Activated CD8-positive, alpha-beta memory T cell treated with anti-CD3 and anti-CD28 coated beads for 1 hour (primary cell): ENCODE measurements at places on chromosomes 16 and 17.

- no peak for DNase-seq
These were observed 134.7 kb upstream of the ELAC2 start for GRCh38 chr17:13152501-13152900.

DNA sequence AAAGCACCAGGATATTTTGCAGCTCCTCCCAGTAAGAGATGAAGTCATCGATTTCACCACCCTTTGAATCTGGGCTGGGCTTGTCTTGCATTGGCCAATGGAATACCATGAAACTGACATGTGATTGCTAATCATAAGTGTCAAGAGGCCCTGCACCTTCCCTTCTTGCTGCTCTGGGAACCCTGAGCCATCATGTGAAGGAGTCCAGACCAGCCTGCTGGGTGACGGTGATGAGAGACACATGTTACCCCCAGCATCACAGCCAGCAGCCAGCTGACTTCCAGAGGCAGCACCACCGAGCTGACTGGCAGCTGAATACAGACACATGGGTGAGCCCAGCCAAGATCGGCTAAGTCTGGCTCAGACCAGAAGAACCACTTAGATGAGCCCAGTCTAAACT is 43.6 kb upstream of the CACNG4 start:
- DNase-seq: no peak

DNA sequence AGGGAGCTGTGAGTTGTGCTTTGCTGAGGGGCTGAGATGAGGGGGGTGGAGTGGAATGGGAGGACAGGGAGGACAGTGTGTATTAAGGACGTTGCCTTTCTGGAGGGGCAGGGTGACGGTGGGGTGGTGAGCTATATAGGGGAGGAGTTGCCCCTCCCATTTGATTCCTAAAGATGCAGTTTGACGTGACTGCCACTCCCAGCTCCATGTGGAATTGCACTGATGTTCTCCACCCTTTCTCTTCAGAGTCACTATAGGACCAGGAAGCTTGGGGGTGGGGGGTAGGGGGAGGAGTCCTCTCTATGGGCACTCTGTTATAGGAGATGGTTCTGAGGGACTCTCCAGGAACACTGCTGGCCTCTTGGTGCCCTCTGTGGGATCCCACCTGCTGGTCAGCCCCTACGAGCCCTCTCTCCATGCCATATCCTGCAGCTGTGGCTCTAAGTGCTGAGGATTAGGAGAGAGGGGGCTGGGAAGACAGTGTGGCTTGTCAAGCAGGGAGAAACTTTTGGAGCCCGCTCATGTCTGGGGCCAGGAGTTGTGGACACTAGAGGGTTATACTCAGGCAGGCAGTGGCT is 3.8 kb upstream of the NGFR start:
- DNase-seq: no peak

GRCh38 chr16:82695806-82696205 is 69.0 kb downstream of the CDH13 start:
- no peak for DNase-seq

DNA sequence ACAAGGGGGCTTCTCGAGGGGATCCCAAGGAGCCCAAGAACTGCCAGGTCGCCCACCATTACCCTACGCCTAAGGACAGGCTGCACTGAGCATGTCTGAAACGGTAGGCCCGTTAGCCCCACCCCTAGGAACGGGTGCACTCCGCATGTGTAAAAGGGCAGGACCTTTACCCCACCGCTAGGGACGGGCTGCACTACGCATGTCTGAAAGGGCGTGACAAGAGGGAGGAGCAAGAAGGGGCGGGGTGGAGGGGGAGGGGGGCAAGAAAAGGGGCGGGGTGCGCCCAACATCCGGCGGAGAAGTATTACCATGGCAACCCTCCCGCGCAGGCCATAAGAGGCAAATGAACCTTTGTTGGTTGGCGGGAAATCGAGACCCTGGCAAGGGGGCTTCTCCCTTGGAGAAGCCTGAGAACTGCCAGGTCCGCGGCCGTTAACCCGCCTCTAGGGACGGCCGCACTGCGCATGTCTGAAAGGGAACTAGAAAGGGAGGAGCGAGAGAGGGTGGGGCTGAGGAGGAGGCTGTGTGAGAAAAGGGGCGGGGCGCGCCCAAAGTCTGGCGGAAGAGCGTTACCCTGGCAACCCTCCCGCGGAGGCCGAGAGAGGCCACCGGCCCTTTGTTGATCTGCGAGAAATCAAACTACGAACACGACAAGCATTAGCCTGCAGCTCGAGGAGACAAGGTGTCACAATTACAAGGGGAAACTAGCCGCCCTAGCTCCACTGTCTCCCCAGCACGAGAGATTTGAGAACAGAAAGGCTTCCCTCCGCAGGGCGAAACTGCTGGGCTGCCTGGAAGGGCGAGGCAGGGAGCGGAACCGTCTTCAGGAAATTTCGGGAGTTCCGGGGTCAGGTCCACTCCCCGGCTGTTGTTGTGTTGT is 2046.8 kb downstream of the TP53TG3F start:
- no peak for DNase-seq

- DNase-seq: no peak
These were observed 18.6 kb upstream of the COL1A1 start for GRCh38 chr17:50219939-50220465.

DNA sequence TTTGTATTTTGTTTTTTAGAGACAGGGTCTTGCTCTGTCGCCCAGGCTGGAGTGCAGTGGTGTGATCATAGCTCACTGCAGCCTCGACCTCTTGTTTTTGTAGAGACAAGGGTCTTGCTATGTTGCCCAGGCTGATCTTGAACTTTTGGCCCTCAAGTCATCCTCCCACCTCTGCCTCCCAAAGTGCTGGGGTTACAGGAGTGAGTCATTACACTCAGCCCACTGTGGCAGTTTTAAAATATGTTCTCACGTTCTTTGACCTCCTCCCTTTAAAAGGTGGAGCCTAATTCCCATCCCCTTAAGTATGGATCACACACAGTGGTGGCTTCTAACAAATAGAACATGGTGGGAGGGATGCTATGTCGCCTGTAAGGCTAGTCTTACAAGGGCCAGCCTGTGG is 67.7 kb downstream of the ZDHHC7 start:
- no peak for DNase-seq

- DNase-seq: no peak
These were observed 6.8 kb downstream of the CDK10 start for GRCh38 chr16:89693289-89693731.

DNA sequence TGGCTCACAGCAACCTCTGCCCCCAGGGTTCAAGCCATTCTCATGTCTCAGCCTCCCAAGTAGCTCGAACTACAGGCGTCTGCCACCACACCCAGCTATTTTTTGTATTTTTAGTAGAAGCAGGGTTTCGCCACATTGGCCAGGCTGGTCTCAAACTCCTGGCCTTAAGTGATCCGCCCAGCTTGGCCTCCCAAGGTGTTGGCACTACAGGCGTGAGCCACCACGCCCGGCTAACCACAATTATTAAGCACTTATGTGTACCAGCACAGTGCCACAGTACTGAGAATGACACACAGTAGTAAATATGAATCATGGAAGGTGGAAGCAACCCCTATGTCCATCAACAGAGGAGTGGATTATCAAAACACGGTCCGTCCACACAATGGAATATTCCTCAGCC is 49.8 kb downstream of the COTL1 start:
- DNase-seq: no peak

- DNase-seq: no peak
These were observed 14.2 kb downstream of the NKIRAS2 start for GRCh38 chr17:42034059-42034458.

- DNase-seq: no peak
These were observed 160.6 kb downstream of the CYLD start for GRCh38 chr16:50902457-50902856.

GRCh38 chr16:81457326-81458133 is 12.9 kb downstream of the CMIP start:
- no peak for DNase-seq

DNA sequence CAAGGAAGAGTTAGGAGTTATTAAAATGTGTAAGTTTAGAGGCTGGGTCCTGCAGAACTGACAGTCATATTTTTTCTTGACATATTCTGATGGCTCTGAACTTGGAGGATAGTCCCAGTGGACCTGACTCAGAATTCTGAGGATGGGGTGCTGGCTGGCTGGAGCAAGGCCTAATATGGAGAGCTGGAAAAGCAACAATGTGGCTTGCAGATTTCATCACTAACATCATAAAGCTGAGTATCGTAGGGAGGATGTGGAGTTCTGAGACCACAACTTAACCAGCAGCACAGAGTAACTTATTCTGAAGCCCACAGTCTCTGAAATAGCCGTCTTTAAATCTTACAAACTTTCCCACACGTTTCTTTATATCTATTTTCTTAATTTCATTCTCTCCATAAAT is 2.3 kb downstream of the KRTAP1-5 start:
- DNase-seq: no peak

GRCh38 chr16:72859581-72859980 is 188.3 kb downstream of the ZFHX3 start:
- no peak for DNase-seq

DNA sequence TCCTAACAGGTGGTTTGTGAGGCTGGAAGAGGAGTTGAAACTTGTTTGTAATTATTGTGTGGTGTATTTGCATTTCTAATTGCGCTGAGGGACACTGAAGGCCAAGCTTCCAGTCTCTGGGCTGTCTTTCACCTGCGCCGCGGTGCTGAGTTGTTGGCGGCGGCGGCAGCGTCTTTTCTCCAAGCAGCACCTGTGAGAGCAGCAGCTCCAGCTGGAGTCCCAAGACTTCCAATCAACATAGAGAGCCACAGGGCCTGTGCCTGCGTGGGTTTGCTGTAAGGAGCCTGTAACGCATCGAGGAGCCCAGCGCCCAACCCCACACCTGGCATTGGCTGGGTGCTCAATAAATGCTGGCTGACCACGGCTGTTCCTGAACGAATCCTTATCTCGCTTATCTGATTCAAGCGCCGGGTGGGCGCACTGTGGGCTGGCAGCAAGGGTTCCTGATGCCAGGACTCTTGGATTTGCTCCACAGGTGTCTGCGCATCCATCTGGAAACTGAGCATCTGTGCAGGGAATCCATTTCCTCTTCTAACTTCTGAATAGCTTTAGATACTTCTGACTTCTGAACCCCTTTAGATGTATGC is 138.1 kb downstream of the ASIC2 start:
- DNase-seq: no peak

DNA sequence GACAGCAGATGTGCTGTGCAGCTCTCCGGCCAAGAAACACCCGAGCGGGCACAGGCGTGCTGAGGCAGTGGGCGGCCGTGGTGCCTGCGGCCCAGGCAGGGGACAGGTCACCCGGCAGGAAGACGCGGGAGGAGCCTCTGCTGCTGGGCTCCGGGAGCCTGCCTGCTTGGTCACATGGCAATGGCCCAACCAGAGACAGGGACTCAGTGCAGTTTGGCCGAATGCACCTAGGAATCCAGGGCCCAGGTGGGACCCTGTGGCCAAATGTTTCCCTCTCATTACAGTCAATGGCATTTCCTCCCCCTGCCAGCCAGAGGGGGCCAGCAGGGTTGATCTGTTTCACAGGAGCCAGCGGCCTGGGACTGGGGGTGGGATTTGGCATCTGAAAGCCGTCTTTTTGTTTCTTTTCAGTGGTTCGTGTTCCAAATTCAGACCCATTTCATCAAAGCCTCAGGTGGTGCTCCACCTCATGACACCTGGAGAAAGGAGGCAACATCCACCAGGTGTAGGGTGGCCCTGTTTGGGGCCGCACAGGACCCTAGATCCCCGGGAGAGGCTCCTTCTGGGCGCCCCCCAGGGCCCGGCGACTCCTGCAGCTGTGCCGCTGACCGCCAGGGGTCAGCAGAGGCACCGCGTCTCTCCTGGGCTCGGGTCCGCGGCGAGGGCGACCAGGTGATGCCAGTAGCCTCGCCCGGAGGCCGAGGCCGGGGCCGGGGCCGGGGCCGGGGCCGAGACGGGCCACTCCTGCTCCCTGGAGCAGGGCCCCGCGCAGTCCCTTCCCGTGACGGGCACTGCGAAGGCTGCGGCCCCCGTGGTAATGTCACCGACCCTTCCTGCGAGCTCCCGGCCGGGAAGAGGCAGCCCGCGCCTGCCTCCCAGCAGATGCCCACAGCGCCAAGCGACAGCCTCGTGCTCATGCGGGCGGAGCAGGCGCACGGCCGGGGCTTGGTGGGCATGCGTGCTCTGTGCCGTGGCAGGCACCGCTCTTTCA is 118.5 kb downstream of the C16orf78 start:
- DNase-seq: no peak

DNA sequence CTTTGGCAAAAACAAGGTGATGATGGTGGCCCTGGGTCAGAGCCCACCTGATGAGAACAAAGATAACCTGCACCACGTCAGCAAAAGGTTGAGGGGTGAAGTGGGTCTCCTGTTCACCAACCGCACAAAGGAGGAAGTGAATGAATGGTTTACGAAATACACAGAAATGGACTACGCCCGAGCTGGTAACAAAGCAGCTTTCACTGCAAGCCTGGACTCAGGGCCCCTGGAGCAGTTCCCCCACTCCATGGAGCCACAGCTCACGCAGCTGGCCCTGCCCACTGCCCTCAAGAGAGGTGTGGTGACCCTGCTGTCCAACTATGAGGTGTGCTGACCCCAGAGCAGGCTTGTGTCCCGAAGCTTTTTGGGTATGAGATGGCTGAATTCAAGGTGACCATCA is 29.7 kb upstream of the DLX4 start:
- DNase-seq: no peak

DNA sequence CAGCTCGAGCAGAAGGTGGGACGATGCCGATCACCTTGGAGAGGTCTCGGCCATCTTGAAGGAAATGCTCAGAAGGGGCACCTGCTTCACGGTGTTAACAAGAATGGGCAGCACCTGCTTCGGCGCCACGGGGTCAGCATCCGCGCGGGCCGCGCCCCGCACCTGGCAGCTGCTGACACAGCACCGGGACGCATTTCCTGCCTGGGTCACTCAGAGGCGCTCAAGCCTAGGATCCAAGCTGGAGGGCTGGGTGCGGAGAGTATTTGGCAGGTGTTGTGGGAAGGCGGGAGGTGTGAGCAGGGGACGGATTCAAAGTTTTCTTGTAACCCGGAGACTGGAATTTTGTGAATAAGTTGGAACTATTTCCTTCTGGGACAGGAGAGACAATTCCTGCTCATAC is 39.3 kb upstream of the AKTIP start:
- no peak for DNase-seq

DNA sequence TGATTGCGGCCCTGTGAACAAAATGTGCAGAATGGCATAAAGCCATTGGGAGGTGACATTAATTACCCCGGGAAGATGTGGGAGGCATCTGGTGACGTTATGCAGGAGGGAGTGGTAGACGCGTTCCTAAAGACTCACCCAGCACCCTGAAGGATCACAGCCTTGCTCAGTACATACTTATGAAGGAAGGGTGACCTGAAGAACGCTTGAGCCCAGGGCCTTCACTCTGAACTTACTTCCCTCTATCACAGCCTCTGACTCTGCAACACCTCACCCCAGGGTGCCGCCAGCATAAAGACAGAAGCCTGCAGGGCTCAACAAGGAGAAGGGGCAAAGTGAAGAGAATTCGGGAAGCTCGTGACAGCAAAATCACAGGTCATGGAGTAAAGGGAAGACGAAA is 9.4 kb downstream of the MFSD6L start:
- DNase-seq: no peak
